Stimulated activated CD8-positive, alpha-beta memory T cell treated with anti-CD3 and anti-CD28 coated beads, Interleukin-15, amount 100 ng/mL, for 1 hour (primary cell): ENCODE measurements at places on chromosomes 4 and X.

DNA sequence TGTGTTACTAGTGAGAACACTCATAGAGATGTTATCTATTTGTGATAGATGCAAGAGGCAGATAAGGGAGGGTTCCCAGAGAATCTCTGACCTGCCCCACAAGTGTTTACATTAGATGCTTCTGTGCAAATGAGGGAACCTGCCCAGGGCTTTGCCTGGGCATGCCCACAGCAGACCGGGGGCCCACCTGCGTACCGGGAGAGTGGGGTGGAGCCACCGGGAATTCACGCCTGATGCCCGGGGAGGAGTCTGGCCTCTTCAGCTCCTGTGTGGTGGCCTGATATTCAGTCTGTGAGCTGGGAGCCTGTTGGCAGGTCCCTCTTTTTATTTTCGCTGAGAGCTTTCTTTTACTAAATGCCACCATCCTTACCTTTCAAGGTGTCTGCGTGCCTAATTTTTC is 155.7 kb downstream of the SNCA start:
- DNase-seq, result no peak

- no peak for DNase-seq
Measured at GRCh38 chrX:24682739-24683432, 10.8 kb upstream of the POLA1 start.

- no peak for DNase-seq
Measured at GRCh38 chr4:58064653-58065052, 954.5 kb upstream of the IGFBP7 start.

DNA sequence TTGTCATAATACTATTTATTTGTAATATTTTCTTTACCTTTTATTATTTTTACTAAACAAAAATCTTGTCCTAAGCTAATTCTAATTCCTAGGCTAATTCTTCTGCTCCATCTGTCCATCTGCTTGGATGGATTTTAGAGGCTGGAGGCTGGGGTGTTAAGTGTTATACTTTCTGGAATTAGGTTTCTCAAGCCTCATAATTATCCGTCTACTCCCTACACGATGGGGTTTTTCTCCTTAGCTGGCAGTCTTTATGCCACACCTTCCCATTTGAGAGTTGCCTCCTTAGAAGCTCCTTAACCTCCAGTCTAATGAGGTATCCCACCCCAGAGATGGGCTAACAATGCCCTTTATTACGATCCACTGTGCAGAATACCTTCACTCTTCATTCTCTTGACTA is 37.6 kb upstream of the LGI2 start:
- DNase-seq, result no peak

GRCh38 chrX:38847206-38847902 is 46.1 kb downstream of the MID1IP1 start:
- DNase-seq, result no peak

GRCh38 chr4:72809208-72809607 is 240.2 kb upstream of the ADAMTS3 start:
- DNase-seq, result no peak

GRCh38 chrX:111483135-111483534 is 28.3 kb upstream of the SERTM2 start:
- DNase-seq, result no peak

DNA sequence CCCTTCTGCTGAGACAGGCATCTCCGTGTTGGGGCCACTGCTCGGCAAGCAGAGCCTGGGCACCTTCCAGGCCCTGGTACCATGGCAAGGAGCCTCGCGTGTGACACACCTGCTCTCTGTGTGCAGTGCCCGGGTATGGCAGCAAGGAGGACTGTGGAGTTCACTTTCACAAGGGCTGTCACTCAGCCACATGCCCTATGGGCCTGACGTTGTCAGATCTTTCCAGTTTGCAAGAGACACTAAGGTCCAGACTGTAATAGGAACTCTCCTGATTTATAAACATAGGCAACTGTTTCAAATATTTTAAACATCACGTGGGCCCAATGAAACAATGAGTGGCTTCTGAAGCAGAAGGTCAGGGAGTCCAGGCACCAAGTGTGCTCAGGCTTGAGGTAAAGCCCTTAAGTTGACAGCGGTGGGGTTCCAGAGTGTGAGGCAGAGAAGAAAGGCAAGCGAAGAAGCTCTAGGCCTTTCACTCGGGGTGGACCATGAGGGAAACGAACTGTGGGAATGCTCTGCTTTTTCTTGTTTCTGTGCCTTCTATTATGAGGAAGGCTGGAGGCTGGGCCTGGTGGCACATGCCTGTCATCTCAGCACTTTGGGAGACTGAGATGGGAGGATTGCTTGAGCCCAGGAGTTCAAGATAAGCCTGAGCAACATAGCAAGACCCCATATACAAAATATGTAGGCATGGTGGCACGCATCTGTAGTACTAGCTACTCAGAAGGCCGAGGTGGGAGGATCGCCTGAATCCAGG is 108.6 kb upstream of the TRIM2 start:
- no peak for DNase-seq

DNA sequence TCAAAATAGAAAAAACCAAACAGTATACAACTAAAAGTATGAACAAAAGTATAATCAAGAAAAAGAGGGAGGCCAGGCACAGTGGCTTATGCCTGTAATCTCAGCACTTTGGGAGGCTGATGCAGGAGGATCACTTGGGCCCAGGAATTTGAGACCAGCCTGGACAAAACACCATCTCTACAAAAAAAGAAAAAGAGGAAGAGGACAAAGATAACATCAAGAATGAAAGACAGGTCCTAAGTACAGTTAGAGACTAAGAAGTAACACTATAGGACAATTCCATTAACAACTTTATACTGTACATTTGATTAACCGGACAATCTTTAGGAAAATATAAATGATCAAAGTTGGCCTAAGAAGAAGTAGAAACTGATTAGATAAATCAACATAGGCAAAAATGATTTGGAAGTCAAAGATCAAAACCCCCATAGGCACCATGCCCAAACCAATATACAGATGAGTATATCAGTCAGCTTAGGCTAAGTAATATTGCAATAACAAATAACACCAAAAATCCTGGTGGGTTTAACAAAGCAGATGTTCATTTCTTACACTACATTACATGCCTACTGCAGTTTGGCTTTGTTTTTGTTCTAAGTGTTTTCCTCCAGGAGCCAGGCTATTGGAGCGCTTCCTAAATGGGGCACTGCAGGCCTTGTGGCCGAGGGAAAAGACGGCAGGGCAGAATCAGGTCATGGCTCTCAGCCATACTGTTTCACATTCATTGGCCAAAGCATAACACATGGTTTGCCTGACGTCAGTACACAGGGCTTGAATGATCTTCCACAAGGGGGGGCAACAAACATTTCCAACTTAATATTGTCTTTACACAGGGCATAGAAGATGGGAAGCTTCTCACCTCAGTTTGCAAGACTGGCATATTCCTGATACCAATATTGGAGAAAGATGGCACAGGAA is 42.2 kb upstream of the HGFAC start:
- no peak for DNase-seq
